Stimulated activated CD8-positive, alpha-beta memory T cell treated with anti-CD3 and anti-CD28 coated beads, Interleukin-7, amount 100 ng/mL, for 4 hours (primary cell): ENCODE measurements at places on chromosomes 12 and 14.

- no peak for DNase-seq
Measured at GRCh38 chr14:80634106-80634758, 307.3 kb downstream of the CEP128 start.

DNA sequence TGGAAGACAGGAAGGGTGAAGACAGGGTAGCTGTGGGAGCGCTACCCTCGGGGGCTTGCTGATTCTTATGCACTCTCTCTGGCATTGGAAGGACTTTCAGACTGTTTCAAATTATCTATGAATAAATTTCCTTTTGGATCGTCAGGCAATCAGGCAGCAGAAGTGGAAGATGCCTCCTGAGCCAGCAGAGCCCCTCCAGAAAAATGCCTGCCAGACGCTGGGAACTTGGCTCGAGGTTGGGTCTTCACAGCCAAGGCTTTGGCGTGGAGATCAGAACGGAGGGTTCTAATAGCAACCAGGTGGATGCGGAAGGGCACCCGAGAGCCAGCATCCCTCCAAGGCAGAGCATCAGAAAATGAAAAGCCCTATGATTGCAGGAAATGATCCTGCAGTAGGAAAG is 119.2 kb upstream of the RFLNA start:
- no peak for DNase-seq

DNA sequence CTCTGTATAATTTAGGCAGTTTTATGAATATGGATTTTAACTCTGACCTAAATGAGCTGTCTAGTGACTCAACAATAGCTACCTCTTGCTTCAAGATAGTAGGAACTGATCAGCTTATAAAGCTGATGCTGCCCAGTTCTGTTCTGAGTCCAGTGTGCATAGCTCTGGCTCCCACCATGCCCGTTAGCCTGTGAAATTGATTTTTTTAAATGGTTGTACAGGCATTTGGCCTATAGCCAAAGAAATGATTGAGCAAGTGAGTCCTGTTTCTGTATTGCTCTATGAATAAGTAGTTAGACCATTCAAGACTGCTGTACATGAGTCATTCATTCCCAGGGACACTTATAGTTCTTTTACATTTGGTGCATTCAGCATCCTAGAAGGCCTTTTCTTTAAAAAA is 36.4 kb downstream of the SAMD4A start:
- no peak for DNase-seq

DNA sequence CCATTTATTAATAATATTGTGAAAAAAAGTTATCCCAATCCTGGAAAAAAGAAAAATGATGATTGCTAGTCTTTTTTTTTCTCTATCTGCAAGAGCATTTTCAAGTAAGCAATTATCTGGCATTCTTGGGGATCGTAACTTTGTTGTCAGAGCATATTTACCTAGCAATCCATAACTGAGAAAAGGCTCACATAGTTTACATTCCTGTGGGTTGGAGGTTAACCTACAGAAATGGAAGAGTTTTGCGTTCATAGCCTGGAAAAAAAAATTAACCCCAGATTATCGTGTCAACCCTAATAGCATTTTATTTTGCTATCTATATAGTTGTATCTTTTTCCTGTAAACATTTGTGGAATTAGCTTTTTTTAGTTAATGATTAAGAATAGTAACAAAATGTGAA is 292.3 kb downstream of the DAD1 start:
- no peak for DNase-seq

GRCh38 chr14:34692348-34692747 is 22.0 kb downstream of the CFL2 start:
- DNase-seq: no peak

DNA sequence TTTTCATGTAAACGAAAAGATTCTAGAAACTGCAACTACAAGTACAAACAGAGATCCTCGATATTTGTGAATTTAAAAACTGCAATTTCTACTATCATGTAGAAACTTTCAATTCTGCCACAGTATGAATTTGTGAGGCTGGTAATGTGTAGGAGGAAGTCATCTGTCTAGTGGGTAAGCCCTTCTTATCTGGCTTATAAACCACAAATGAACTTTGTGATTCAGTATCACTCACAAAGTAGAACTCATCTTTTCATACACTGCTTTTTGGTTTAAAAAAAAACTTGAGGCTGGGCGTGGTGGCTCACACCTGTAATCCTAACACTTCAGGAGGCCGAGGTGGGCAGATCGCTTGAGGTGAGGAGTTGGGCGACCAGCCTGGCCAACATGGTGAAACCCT is 20.7 kb downstream of the GTF2A1 start:
- DNase-seq: no peak

DNA sequence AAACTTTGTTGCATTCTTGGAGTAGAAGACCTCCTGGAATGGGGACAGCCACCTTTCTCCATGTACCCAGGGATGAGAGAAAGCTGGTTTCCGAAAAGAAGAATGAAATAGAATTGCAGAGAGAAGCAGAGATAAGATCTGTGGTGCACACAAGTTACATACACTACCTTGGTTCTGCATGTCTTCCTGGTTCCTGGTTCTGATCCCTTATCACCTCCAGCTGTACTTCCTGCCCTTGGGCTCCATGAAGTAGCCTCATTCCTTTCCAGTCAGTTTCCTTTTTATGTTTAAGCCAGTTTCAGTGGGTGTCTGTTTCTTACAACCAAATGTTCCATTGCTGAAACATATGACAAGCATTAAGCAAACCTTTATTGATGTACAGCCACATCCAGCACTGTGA is 69.3 kb downstream of the FBXW8 start:
- no peak for DNase-seq

GRCh38 chr12:8697120-8697475 is 693 bp upstream of the RIMKLB start:
- DNase-seq: no peak

DNA sequence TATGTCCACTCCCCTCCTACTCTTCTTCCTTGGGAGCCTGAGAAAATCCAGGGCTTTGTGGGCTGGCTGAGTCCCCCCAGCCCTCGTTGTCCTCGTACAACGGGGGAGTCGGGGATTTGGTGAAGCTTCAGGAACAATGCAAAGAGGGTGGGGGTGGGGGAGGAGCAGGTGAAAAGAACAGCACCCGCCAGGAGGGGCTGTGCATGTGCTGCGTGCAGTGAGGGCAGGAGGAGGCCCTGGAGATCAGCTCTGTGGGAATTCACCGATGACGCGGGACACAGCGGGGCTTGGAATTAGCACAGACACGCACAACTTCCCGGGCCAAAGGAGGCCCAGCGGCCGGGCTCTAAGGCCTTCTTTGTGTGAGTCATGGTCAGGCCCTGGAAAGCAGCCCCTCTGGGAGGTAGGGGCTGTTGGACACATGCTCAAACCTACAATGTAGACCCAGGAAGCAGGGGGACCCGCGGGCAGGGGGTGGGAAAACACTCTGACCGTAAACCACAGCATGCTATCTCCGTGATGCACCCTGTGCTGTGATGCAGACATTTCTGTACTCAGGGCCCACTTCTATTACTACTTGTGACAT is 32.8 kb downstream of the RBM19 start:
- DNase-seq: no peak

GRCh38 chr14:104724981-104725771 is 1.1 kb downstream of the ADSS1 start:
- no peak for DNase-seq

GRCh38 chr12:98532687-98533304 is 17.4 kb downstream of the TMPO start:
- no peak for DNase-seq

- peak; percentile 70 for DNase-seq
Measured at GRCh38 chr14:106605548-106606448, 1079.4 kb downstream of the TMEM121 start.

DNA sequence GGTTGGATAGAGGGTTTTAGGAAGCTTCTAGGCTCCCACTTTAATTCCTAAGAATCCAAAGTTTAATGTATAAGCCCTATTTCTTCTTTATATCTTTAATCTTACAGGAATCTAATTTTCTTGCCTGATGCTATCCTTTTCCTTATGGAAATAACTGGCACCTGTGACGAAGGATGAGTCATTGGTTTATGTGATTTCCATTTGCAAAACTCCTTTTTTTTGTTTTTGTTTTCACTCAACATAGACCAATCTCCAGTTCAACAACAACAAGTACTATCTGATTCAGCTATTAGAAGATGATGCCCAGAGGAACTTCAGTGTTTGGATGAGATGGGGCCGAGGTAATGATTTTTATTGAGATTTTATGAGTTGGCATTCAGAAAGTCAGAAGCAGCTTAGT is 6.8 kb downstream of the PARP2 start:
- no peak for DNase-seq

GRCh38 chr14:90551733-90552464 is 155.1 kb downstream of the CALM1 start:
- no peak for DNase-seq

DNA sequence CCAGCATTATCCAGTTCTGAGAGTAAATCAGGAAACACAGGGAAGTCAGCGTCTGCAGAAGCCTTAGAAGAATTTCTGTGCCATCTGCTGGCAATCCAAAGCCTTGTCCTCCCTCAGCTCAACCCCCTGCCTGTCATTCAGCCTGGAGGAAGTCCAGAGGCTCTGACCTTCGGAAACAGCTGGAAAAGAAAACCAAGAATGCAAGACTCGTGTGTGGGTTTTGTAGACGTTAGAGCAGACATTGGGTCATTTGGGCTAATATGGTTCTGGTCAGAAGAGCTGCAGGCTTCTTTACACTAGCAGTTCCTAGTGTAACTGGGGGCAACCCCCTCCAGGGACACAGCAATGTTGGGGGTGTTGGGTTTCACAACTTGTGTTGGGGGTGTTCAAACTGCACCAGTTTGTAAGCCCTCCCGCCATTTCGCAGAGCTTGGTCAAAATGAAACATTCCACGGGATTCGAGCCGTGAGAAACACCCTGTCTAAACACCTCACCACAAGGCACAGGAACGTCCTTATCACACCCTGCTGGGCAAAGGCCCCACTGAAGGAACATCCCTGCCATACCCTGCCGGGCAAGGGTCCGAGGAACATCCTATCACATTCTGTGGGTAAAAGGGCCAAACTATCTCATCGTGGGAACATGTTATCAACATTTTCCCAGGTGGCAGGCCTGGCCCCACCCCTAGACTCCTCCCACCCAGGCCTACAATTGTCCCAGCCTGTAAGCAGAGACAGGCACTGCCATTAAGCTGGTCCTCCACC is 21.0 kb upstream of the SERPINA4 start:
- DNase-seq: no peak

GRCh38 chr14:33910435-33910834 is 40.4 kb downstream of the EGLN3 start:
- DNase-seq: no peak

DNA sequence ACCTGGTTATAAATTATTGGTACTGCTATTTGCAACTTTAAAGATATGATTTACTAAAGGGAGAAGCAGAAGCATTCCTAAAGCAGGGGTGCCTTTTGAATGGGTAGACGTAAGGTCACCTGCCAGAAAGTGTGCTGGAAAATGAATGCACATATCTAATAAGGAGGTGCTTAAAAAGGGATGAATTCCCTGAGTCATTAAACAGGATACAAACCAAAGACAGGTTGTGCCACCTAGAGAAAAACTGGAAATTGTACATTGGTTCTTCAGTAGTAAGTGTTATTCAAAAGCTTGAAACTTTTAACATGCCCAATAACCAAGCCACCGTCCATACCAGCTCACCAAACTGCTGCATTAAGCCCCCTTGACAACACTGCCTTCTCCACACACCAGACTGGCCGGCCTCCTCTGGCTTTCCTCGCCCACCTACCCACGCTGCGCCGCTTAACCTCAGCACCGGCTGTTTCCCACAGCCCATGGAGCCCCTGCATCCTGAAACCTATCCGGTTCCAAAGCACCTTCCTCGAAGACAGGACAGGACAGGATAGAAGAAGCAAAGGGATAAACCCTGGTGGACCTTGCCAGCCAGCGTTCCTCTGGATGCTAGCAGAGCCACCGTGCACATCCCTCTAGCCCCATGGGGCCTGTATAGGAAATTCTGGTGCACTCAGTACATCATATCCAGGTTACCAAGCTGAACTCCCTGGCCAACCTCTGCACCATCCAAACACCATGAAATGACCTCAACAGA is 201.5 kb upstream of the CAND1 start:
- no peak for DNase-seq

GRCh38 chr12:18439541-18439940 is 178.2 kb downstream of the PIK3C2G start:
- no peak for DNase-seq

GRCh38 chr14:31988244-31988643 is 88.9 kb upstream of the ARHGAP5 start:
- DNase-seq: no peak

DNA sequence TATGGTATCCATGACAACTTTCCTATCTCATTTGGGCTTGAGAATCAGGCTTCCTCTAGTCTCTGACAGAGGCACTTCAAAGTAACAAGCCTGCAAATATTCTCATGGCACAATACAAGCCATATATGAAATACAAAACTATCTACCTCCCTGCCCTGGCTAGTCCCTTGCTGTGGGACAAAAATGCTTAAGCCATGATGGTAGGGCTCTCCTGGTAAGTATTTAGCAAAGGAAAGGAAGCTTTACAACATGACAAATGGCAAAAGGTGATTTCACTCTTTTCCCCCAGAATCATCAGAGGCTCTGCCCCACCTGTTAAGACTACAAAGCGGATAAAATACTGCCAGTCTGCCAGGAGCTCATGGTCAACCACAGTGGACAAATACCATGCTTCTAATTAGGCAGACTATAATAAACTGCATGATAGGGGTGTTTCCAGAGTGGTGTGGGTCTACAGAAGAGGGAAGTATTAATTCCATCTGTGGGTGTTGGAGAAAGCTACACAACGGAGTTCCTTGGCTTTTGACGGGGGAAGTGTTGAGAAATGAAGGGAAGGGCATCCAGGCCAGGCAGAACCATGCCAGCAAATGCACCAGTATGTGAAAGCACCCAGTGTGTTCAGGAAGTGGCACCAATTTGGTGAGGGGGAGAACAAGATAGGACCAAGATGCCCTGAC is 92.9 kb downstream of the SPTSSA start:
- DNase-seq: no peak

DNA sequence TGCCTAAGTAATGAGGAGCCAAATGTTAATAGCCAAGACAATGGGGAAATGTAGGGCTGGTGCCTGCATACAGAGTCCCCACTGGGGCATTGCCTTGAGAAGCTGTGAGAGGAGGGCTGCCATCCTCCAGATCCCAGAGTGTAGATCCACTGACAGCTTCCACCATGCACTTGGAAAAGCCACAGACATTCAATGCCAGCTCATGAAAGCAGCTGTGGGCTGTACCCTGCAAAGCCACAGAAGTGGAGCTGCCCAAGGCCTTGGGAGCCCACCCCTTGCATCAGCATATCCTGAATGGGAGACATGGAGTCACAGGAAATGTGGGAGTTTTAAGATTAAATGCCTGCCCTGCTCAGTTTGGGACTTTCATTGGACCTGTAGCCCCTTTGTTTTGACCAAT is 244.7 kb downstream of the BTG1 start:
- DNase-seq: no peak
